ENCODE measurements at places on chromosomes 6 and 20.

DNA sequence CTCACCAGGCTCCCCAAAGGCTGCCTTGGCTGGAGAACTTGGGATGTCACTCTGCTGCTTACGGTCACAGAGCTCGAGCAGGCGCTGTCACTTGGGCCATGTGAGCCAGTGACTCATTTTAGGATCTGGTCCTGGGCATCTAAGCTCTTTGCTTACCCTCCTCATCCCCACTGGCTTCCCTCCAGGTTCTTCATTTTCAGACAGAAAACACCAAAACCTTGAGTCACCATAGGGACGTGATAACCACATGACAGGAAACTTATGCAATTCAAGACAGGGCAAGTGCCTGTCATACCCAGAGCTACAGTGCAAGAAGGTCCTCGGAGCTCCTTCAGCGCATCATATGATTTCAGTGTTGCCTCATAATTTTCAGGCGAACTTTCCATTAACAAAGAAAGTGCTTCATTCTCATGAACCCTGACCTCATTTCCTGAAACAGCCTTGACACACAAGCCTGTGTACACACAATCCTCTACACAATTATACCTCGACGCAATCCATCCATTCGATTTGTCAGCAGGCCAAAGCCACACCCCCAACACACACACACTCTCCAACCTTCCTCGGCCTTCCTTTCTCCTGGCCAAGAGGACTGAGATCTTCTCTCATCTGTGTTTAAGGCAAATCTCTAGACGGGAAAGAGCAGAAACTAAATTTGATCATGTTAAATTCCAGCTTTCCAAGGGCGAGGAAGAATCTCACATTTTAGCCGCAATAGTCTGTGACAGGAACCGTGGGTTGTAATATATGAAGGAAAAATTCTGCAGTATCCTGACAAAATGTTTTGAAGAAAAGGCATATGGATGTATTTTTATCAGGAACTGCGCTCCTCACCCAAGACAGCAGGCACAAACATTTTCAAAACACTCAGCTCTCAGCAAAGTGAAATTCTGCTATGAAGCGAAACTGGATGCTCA lies 25.3 kb downstream of the TBC1D7 start:
- DNase-seq: no peak

GRCh38 chr6:25014791-25015560 lies 79.2 kb upstream of the RIPOR2 start:
- peak; percentile 48 for DNase-seq

- DNase-seq: peak; percentile 47
Observed at GRCh38 chr20:35743693-35744491, 1.8 kb upstream of the RBM39 start.

DNA sequence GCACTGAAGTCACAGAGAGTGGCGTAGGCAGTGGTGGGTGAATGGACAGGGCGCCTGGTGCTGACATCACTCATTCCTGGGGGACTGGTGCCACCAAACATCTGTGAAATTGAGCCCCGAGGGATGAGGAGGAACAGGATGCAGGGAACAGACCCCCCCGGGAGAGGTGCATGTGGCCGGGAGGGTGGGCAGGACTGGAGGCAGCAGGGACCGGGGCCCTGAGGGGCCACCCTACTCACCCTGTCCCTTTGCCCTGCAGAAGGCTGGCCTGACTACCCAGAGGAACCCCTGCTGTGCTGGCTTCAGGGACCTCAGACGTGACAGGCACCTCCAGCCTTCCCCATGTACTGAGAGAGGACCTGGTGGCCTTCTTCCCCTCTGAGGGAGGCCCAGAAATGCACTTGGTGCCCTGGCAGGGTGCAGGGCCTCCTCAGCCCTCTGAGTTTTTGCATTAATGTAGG lies 25.1 kb downstream of the SYNDIG1 start:
- DNase-seq: no peak

DNA sequence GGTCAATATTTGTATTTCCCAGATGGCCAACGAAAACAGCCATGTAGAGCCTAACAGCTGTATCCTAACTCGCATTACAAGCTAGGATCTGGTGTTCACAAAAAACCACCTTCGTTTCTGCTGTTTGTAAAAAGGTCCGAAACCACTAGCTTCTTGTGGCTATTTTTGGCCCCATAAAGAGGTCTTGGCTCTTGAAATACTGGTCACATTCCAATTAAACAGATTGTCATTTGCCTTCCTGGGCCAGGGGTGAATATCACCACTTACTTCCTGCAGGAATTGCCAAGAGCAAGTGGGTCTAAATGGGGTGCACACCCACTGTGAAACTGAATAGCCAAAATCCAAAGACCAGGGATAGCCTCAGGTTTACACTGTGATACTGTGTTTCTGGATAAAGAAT lies 48.2 kb downstream of the TSHZ2 start:
- no peak for DNase-seq

DNA sequence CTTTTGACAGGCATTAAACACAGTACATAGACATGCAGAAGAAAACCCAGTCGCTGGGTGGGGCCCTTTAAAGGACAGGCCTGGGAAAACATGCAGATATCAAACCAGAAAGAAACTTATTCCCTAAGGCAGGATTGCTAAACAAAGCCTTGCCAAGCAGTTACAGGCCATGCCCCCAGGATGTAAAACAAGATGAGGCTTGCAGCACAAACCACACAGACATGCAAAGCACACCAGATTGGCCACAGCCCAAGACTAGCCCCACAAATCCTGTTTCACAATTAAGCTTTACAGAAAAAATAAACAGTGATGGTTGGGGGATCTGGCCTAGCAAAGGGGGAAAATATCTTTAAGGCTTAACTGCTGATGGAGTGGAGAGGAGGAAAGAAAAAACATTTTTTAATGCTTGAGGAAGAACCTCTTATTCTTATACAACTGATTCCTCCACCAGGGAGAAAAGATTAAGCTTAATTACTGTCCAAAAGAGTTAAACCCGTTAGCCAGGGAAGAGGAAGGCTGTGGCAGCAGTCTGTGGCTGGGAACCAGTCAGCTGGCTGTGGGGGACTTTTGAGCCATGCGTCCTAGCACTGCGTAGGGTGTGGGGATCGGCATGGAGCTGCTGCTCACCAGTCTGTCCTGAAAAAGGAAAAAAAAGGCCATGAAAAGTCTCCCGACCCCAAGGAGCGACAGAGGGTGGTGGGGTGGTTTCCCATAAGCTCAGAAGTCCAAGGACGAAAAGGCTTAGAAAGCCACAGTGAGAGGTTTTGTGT lies 28.4 kb downstream of the COL19A1 start:
- DNase-seq: no peak

GRCh38 chr20:11585752-11586352 lies 331.8 kb upstream of the BTBD3 start:
- no peak for DNase-seq

DNA sequence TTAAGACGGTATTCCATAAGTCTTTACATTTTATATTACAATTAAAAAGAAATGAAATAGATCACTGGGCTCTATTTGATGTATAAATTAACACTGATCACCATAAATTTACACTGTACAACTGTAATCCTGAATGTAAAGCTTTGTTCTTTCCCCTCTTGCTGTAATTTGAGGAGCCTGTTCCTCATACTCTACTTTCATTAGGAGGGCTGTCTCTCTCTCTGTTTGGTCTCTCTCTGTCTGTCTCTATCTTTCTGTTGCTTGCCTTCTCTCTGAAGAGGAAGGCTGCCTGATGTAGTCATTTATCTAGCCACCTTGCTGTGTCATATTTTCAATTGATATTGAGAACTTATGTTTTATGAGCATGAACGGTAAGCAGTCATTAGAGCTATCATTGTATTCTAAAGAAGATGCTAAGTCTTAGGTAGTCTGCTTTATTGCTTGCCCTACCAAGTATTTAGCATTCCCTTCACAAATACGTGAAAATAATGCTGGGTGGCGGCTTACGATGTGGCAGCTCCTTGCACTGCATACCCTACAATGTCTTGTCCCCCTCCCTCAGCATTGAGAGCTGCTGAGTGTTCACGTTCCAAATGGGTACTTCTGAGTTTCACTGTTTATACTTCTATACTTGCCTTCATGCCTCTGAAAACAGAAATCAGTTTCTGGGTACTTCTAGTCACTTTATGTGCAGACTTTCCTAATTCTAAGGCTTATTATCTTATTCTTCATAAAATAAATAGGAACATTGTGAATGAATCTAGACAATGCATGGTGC lies 205.5 kb downstream of the NKAIN2 start:
- no peak for DNase-seq

GRCh38 chr6:84805145-84805544 lies 40.7 kb upstream of the TBX18 start:
- no peak for DNase-seq

DNA sequence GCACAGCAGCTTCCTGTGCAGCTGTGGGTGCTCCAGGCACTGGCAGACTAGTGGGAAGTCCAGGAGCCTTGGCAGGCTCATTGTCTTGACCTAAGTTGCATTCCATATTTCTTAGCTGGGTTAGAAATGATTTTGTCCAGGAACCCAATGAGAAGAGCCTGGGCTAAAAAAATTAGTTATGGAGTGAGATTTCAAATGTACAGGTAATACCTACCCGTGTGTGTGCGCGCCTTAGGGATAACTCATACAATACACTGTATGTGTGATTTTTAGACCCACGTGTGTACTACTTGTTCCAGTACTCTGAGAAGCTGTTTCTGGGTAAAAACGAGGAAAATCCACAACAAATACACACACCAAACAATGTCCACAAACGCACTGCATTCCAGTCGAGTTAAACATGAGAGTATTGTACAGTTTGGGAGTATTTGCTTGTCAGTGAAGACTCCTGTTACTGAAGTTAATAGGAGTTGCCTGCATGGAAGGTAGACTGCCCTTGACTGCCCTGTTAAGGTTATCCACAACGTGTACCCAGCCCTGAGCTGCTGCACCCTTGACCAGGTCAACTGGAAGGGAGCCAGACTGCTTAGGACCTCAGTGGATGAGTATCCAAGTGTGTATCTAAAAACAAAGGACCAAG lies 1.4 kb downstream of the PAQR8 start:
- no peak for DNase-seq

DNA sequence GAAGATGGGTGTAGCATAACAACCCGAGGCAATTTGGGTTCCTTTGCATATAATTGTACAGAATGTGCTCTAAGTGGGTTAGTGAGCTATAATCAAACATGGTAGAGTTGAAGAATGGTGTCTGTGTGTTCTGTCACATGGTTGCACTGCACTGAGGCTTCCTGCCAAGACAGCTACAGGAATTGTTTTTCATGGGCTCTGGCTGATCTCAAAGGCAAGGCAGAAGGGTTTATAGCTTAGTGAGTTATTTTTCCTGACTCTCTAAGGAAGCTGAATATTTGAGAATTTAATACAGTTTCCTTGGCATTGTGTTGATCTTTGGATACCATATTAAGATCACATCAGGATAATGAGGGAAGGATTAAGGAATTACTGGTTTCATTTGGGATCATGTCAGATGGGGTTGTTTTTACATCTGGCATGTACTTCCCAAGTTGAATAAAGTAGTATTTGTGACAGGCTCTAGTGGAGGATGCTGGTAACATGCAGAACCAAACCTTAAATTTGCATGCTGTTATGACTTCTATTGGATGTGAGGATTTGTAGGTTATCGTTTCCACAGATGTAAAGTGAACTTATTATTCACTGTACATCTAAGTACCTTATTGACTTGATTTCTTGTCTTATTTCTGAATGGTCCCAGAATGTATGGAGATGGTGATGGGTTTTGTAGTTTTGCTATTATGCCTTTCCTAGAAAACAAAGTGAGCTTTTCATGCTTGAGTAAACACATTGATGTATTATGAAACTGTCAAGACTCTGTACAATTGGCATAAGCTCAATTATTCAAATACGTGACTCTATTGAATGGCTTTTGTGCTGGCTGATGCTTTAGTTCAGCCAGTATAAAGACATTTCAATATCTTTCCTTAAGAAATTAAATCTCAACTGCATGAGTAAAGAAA lies 43.3 kb downstream of the LRRC1 start:
- DNase-seq: no peak

DNA sequence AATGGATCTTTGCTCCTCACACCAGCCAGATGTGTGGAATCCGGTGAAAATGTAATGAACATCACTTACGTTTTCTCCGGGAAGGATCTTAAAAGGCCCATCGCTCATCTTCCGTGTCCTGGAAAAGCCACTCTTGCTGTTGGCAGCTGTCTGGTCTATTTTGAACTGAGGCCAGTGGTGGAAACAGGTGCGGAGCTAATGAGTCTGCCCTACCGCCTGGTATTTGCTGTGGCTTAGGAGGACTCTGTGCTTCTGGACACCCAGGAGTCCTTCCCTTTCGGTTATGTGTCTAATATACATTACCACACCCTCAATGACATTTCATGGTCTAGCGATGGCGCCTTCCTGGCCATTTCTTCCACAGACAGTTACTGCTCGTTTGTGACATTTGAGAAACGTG lies 264.2 kb upstream of the PREP start:
- no peak for DNase-seq

DNA sequence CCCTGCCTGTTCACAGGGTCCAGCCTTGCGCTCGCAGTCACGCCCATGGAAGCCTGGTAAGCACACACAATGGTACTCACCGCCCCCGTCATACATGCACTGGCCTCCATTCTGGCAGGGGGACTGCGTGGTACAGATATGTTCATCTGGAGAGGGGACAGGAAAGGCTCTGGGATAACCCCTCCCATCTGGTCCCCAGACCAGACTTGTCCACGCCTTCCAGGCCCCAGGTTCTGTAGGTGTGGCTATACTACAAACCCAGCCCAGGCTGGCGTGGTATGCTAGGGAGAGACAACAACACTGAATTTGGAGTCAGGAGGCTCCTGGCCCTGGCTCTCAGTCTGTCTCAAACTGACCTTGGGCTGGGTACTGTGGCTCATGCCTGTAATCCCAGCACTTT lies 3.4 kb downstream of the DLK2 start:
- no peak for DNase-seq

DNA sequence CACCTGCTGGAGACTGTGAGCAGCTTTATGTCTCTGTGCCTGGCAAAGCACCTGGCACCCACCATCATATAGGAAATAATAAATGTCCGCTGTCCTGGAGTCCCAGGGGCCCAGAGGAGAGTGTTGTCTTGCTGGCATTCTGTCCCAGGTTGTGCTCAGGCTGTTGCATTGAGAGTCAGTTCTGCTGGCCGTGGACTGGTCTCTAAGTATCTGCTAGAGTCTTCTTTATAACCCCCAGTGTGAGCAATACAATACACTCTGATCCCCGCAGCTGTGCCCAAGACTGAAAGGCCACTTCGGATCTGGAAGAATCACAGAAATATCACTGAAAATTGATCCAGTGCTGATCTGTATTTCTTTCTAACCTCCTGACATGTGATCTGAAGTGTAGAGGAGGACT lies 38.3 kb upstream of the HINT3 start:
- no peak for DNase-seq

All from T-helper 1 cell (primary cell).